ENCODE measurements at places on chromosomes 16 and 17. TPM values are rescaled to one million over a fixed set of nuclear protein-coding genes. Genes with fewer than 3 reads are reported as not detected.

DNA sequence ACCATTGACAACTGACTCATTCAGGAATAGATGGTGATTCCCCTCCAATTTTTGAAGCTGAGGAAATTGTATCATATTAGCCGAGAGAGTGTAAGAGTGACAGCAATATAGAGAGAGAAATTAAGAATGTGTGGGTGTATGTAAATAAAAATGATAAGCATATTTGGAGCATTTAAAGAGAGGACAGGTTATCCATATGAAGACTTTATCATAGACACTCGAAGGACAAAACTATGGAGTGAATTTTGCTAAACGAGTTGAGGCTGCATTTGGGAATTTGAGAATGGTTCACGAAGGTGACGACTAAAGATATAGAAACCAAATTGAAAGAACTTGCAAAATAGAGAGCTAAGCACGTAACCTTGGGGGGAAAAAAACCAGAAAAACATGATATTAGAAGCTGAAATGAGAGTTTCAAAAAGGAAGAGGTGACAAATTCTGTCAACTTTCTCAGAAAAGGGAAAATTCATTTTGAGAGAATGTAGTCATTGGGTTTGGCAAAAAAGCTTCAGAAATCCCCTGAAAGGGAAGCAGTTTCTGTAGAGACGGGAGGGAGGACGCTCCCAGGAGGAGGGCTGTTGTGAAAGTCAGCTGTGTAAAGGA lies 129.7 kb downstream of the KCNJ2 start:
- H3K27me3 ChIP-seq = no peaks in the 10 kb centered on the region
- no peaks in the 10 kb centered on the region for H3K4me1 ChIP-seq
- no peaks in the 10 kb centered on the region for H3K36me3 ChIP-seq
- DNase-seq = no peak
- no peak overlapping the region for H3K4me3 ChIP-seq

- no peaks in the 10 kb centered on the region for H3K4me1 ChIP-seq
- no peak for DNase-seq
- no peaks in the 10 kb centered on the region for H3K27me3 ChIP-seq
- peaks cover 23% of the 10 kb centered on the region for H3K36me3 ChIP-seq
- H3K27ac ChIP-seq = no peak overlapping the region
- no peak overlapping the region for H3K4me3 ChIP-seq
Measured at GRCh38 chr16:28130099-28131088, 66.9 kb upstream of the GSG1L start.

The STX1B gene
- total RNA-seq = 0.78 TPM

The SLC38A8 gene
- total RNA-seq = not detected

DNA sequence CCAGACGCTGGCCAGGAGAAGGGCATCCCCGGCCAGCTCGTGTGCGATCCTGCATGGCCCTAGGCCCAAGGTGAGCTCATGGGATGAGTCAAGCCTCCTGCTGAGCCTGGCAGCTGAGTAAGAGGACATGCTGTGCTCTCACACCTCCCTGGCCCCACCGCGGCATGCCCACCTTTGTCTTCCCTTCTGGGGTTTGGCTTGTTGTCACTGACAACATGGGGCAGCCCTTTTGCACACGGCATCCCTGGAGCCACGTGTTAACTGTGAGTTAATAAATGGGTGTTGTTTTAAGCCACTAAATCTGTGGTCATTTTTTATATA lies 8.9 kb upstream of the TNS4 start:
- H3K27me3 ChIP-seq = no peaks in the 10 kb centered on the region
- no peak overlapping the region for H3K27ac ChIP-seq
- no peaks in the 10 kb centered on the region for H3K36me3 ChIP-seq
- no peaks in the 10 kb centered on the region for H3K4me1 ChIP-seq
- DNase-seq = no peak
- H3K4me3 ChIP-seq = no peak overlapping the region

The CHST5 gene
- 0.12 TPM for total RNA-seq

- DNase-seq = no peak
- no peaks in the 10 kb centered on the region for H3K27me3 ChIP-seq
- no peak overlapping the region for H3K4me3 ChIP-seq
Measured at GRCh38 chr17:65102788-65103187, 34.4 kb upstream of the RGS9 start.

- H3K27ac ChIP-seq = no peak overlapping the region
- no peaks in the 10 kb centered on the region for H3K4me1 ChIP-seq
- no peak overlapping the region for H3K4me3 ChIP-seq
- H3K27me3 ChIP-seq = no peaks in the 10 kb centered on the region
- no peaks in the 10 kb centered on the region for H3K36me3 ChIP-seq
- DNase-seq = no peak
Measured at GRCh38 chr17:77736721-77737120, 221.8 kb upstream of the TNRC6C start.

DNA sequence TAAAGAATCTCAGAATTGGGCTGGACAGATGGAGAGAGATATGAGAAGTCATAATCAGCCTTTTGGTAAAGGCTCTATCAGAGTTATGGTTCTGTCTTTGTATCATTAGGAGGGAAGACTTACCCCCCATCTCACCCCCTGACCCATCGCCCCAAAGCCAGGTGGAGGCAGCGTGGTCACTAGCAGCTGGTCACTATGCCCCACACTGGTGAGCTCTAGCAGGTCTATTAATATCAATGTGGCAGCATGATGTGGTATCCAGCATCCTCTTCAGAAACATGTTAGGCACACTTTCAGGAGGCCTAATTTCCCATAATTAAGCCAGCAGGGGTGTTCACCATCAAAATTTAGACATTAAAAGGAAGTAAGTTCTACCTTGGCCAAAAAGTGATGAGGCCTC lies 183.8 kb upstream of the COX10 start:
- H3K4me3 ChIP-seq = no peak overlapping the region
- no peaks in the 10 kb centered on the region for H3K4me1 ChIP-seq
- no peak overlapping the region for H3K27ac ChIP-seq
- no peaks in the 10 kb centered on the region for H3K27me3 ChIP-seq

- H3K4me3 ChIP-seq = no peak overlapping the region
- H3K27me3 ChIP-seq = no peaks in the 10 kb centered on the region
- H3K36me3 ChIP-seq = no peaks in the 10 kb centered on the region
- no peak overlapping the region for H3K27ac ChIP-seq
Measured at GRCh38 chr17:4625181-4625617, 16.3 kb downstream of the ALOX15 start.

GRCh38 chr16:86138121-86139085 lies 239.4 kb downstream of the IRF8 start:
- DNase-seq = no peak
- no peaks in the 10 kb centered on the region for H3K27me3 ChIP-seq
- no peaks in the 10 kb centered on the region for H3K4me1 ChIP-seq
- no peak overlapping the region for H3K4me3 ChIP-seq
- H3K27ac ChIP-seq = no peak overlapping the region
- H3K36me3 ChIP-seq = no peaks in the 10 kb centered on the region

GRCh38 chr16:74107795-74108610 lies 188.6 kb upstream of the PSMD7 start:
- no peaks in the 10 kb centered on the region for H3K36me3 ChIP-seq
- H3K27me3 ChIP-seq = no peaks in the 10 kb centered on the region
- no peak for DNase-seq
- no peak overlapping the region for H3K27ac ChIP-seq
- no peak overlapping the region for H3K4me3 ChIP-seq

GRCh38 chr17:63587770-63588169 lies 12.9 kb upstream of the TACO1 start:
- peaks cover 30% of the 10 kb centered on the region for H3K36me3 ChIP-seq
- no peak for DNase-seq
- H3K4me3 ChIP-seq = no peak overlapping the region

The TP53TG3D gene
- total RNA-seq = 0.43 TPM

DNA sequence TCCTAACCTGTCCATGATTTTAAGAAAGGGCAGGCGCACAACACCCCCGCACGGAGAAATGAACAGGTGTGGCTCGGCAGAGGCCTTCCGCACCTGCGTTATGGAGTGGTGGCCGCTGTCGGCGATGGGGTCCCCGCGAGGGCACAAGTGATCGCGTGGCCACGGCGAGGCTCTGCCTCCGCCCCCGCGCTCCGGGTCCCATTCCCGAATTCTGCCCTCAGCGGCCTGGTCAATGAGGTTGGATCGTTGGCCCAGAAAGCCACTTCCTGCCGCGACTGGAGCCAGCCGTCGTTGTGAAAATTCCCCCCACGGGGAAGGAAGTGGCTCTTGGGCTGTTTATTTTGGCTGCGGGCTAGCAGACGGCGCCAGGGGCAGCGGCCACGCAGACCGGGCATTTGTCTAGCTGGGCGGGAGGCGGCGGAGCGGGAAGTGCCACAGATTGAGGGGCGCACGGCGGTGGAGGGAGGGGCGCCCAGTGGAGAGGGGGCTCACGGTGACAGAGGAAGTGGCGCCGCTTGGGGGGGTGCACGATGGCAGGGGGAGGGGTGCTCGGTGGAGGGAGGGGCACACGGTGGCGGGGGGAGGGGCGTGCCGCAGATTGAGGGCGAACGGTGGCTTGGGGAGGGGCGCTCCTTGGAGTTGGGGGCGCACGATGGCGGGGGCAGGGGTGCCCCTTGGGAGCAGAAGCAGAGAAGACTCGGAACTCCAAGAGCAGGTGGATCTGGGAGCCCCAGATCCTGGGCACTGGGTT lies 25.0 kb downstream of the MRC2 start:
- no peaks in the 10 kb centered on the region for H3K27me3 ChIP-seq
- DNase-seq = peak; percentile 79
- no peaks in the 10 kb centered on the region for H3K36me3 ChIP-seq
- H3K27ac ChIP-seq = peak overlapping the region; percentile 60
- H3K4me1 ChIP-seq = no peaks in the 10 kb centered on the region

DNA sequence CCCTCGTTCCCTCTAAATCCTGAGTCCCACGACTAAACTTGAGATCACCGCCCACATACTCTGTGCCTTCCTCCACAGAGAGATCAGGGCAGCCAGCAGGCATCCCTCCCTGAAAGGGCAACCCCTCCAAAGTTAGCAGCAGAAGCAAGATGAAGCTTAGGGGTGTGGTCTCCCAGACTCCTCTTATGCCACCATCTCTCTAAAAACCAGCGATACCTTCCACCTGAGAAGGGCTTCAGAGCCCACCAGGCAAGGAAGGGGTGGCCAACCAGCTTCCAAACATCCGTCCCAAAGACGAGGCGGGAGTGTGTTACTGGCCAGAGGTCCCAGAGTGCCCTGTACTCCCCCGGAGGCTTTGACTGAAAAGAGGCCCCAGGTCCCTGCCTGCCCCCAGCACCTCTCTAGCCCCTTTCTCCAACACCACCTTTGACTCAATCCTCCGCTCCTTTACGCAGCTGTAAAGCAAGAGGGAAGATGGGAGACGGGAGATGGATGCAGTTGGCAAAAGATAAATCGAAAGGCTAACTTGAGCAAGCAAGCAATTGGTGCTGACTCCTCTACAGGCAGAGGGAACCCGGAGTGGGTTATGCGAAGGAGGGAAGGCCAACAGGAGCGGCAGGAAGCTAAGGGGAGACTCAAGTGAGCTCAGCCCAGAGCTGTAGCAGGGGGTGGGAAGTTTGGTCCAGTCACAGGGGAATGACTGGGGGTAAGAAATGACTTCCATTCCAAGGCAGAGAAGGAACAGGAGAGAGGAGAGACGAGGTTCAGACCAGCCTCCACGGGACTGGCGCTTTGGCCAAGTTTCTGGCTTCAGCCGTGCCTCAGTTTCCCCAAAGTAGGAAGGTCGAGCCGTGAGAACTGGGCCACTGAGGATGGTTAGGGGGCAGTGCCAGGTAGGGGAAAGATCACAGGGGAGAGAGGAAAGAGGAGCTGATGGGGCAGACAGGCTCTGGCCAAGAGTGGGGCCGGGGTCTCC lies 1.0 kb downstream of the ST3GAL2 start:
- DNase-seq = no peak
- H3K27me3 ChIP-seq = no peaks in the 10 kb centered on the region
- peaks cover 4% of the 10 kb centered on the region for H3K4me1 ChIP-seq
- H3K27ac ChIP-seq = no peak overlapping the region
- peak overlapping the region; percentile 69 for H3K4me3 ChIP-seq
- no peaks in the 10 kb centered on the region for H3K36me3 ChIP-seq

DNA sequence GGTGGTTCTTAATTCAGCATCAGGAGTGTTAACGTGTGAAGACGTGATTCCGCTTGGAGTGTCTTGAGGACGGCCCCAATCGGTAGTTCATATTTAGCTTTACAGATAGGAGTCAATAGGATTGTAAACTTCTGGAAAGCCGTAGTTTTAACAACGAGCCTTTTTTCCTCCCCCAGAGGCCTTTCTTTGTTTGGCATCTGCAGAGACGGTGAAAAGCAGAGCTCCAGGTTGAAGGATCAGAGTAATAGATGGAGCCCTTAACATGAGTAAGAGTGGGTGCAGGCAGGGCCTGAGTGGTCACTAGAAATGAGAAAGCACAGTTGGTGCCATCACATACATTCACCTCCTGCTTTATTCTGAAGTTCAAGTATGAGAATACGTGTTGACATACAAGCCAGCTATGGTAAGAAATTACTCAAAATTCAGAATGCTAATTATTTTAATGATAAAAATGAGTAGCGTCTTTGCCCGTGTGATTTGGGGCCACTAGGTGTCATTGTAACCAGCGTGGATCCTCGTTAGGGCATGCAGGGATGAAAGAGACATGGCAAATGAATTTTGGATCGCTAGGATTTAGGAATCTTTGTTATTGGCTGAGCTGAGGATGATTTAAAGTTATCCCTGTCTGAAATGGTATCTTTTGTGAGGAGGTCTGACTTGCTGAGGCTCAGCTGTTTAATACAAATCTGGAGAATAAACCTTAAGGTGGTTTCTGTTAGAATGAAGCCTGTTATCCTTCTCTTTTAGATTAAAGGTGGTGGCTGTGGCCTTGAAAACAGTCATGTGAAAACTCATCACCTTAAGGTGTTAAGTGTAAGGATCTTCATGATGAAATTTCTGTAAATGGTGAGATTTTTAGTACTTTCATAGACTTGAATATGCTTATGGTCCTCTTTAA lies 18.6 kb downstream of the PRCD start:
- no peaks in the 10 kb centered on the region for H3K36me3 ChIP-seq
- peak overlapping the region; percentile 92 for H3K27ac ChIP-seq
- peak overlapping the region; percentile 49 for H3K4me3 ChIP-seq

DNA sequence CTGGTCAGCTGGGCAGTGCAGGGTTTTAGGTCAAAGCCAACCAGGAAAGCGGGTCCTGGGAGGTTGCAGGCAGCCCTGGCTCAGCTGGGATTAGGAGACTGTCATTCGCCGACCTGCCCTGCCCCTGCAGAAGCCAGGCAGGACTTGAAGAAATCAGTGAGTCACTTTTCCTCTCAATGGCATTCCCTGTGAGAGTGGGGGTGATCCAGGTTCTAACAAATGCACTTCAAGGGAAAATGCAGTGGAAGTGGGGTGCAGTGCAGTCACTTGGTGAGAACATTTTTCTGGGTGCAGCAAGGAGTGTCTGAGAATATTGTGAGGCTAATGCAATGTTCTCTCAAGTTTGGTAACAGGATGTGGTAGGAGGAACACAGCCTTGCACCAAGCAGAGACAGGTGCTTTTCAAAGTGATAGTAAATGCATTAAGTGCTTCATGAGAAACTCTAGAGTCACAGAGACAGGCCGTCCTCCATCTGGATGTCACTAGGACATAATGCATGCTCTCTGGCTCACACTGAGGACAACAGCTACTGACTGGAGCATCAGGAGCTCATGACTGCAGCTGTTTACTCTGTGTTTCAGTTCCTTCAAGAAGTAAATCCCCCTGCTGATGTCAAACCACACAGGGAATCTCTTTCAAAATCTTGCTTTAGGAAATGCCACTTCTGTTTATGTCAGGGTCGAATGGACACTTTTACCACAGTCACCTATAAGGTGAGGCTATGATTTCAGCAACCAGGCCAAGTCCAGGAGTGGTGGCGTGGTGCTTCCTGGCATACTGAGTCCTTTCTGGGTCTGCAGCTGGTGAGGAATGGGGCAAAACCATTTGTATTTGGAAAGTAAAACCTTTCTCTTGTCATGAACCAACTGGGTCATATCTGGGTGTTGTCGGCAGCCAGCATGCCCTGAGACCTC lies 16.7 kb downstream of the CDK5R1 start:
- no peak overlapping the region for H3K27ac ChIP-seq
- no peak overlapping the region for H3K4me3 ChIP-seq
- no peak for DNase-seq
- no peaks in the 10 kb centered on the region for H3K4me1 ChIP-seq
- H3K27me3 ChIP-seq = no peaks in the 10 kb centered on the region
